ENCODE measurements at places on chromosomes 2 and 18.

- DNase-seq, result no peak
Observed at GRCh38 chr2:188773075-188773474, 201.1 kb upstream of the COL3A1 start.

- no peak for DNase-seq
Observed at GRCh38 chr18:21894619-21895367, 154.2 kb downstream of the MIB1 start.

GRCh38 chr2:10654069-10654468 is 35.7 kb downstream of the NOL10 start:
- no peak for DNase-seq

- no peak for DNase-seq
Observed at GRCh38 chr2:9207641-9208311, 1.2 kb downstream of the ASAP2 start.

GRCh38 chr2:152396763-152397162 is 61.8 kb downstream of the FMNL2 start:
- DNase-seq, result no peak

DNA sequence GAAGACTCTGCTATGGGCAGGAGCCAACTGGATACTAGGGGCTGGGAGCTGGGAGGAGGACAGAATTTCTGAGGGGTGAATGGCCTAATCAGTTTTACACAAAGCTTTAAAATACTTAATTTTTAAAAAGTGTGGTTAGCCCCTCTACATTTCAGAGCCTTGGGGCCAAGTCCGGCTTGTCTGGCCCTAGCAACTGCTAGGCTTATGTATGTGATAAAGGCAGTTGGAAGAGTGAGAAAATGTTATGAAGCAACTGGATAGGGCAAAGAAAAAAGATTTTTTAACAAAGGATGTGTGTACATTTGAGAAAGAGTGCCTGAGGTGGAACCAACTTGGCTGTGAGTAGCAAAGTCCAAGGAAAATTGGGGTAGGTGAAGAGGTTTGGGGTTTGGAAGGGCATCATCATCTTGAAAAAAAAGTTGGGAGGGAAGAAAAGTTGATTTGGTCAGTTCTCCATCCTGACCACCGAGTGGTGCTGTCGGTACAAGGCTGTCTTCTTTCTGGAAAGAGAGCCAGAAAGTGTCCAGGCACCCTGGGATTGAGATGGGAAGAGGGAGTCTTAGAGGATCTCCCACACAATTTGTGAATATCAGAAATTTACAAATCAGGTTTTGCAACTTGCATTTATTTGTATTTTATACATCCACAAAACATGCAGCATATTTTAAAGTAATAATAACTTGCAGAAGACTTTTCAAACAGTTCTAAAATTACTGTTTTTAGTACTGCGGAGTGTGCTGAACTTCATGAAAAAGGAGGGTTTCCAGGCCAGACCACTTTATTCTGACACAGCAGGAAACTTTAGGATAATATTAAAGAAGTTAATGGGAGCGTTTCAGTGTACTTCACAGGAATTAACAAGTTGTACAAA is 10.5 kb upstream of the CDK15 start:
- DNase-seq, result no peak

GRCh38 chr2:44169155-44169898 is 652 bp downstream of the PPM1B start:
- no peak for DNase-seq

DNA sequence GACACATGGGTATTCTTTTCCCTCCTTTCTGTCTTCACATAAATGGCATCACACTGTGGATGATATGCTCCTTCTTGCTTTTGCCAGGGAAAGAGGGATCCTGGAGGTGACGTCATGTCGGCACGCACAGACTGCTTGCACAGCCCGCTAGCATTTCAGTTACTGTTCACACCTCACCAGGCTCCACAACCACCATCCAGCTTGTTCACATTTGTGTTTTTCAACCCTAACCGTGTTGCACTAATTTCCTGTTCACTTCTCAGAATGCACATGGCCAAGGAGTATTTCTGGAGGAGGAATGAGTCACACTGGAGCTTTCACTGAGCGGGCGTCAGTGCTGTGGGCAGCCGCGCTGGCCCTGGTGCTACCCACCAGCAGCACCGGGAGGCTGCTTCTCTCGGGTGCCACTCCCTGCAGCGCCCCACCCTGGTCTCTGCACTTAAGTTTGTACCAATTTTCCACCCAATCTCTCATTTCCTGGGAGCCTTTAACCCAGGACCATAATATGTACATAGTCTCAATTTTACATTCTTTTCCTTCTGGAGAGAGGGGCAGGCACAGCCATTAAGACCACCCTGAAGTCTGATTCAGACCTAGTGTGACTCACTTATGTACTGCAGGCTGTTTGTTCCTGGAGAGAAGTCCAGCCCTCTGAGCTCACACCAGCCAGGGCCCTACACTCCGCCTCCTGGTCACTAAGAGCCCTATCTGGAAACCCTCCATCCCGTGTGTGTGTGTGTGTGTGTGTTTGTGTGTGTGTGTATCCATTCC is 65.1 kb downstream of the MBP start:
- peak; percentile 69 for DNase-seq

DNA sequence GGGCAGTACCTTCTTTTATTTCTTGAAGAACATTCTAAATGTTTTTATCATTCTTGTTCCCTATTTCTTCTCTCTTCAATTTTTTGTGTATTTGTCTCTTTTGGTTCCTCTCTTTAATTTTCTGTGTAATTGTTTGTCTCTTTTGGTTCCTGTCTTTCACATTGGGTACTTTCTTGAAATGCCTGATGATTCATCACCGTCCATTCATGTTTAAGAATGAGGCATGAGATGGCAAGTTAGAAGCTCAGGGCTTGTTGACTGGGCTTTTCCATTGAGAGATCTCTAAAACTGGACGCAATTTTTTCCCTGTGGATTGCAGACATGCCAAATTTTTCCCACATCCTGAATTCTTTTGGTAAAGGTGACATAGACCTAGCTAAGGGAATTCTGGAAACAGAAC is 33.7 kb upstream of the IL1R2 start:
- no peak for DNase-seq

DNA sequence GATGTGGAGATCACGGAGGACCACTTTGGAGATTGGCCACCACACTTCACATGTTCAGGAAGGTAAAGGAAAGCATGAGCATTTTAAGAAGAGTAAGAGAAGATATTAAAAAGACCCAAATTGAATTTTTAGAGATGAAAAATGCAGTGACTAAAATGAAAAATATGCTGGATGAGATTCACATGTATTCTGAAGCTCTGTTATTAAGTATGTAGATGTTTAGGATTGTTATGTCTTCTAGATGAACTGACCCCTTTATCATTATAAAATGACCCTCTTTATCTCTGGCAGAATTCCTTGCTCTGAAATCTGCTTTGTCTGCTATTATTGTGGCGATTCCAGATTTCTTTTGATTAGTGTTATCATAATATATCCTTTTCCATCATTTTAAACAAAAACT is 36.0 kb upstream of the DYNC2LI1 start:
- DNase-seq, result no peak

DNA sequence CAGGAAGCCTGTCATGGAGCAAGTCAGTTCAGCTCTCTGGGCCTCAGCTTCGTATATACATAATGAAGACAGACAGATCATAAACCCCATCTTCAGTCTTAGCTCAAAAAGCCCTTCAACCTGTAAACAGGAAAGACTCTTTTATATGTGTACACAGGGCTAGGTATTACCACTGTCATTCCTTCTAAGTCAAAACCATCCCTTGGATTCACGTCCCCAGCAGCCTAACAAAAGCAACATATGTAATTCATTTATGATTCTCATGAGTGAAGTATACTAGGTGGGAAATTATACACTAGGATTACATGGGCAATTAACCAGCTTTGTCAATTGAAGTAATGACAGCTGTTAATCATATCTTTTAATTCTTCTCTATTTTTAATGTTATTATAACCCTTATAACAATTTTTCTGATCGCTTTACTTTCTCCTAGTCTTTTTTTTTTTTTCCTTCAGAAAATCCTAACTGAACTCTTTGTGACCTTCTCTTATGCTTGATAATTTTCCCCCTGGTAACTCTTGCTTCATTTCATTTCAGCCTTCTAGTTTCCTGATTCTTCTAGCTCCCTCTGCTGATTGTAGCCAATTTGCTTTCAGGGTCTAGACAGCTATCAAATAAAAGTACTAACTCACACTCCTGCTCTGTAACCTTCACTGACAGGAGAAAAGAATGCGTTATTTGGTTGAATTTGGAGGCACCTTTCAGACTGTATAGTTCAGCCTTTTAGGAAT is 99.7 kb downstream of the RBM43 start:
- DNase-seq, result peak; percentile 19

DNA sequence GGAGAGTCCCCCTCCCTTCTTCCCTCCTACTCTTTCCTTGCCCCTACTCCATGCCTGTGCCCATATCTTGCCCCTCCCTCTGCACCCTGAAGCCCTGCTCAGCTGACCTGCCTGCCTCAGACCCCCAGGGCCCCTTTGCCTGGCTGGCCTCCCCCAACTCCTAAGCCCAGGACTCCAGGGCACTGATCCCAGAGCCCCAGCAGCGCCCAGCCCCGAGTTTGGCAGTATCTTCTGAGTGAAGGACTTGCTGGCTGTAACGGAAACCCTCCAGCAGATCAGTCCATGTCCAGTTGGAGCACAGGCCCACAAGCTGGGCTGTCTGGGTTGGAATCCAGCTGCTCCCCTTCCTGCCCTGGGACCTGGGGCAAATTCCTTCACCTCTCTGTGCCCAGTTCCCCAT is 46.0 kb downstream of the MCFD2 start:
- DNase-seq, result no peak
